ENCODE measurements at places on chromosomes 4 and X.

DNA sequence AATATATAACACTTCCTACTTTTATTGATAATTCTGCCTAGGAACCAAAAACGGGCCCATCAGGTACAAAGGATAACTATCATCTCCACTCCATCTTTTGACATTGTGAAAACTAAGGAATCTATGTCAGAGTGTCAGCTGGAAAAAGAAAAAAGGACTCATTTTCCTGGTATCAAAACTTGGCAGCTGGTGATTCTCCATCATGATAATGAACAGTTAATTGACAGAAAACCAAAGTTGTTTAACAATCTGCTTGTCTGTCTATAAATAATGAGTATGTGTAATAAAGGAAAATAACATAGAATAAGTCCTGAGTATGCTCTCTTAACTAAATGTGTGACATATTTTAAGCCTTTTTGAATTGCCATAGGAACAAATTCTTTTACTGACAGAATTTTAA is 31.4 kb downstream of the CXorf58 start:
- DNase-seq, result no peak

DNA sequence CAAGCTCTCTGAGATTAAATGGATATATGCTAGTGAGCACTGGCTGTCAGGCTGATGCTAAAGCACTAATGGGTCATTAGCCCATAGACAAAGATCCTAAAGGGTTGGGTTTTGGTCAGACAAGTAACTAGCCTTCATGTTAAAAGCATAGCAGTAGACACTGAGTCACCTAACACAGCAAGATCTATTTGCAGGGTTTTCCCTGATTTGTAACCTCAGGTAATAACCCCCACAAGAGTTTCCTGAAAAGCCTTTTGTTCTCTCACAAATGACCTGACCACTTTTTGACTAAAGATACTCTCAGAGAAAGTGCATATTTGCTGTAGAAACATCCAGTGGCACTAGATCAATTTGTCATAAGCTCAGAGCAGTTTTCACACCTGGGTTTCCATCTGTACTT is 251.1 kb upstream of the TEX13A start:
- DNase-seq, result no peak

DNA sequence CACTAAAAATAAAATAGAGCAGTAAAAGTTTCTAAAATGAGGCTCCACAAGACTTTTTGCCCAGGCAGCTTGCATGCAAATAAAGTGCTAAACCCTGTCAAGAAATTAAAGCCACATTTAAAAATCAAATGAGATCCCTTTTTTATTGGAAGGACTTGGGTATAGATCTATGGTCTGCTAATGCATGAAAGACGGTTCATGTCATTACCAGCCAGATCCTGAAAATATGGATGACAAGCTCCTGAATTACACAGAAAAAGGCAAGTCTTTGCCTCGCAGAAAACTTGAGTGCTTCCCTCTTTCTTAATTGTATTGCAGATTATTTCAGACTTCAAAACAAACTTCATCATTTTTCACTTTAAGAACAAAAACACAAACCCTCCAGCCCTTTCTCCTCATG is 169.6 kb downstream of the LDB2 start:
- no peak for DNase-seq

- DNase-seq, result no peak
Measured at GRCh38 chrX:48540480-48540879, 966 bp downstream of the TBC1D25 start.

- no peak for DNase-seq
Measured at GRCh38 chr4:113643505-113643904, 118.0 kb downstream of the CAMK2D start.

DNA sequence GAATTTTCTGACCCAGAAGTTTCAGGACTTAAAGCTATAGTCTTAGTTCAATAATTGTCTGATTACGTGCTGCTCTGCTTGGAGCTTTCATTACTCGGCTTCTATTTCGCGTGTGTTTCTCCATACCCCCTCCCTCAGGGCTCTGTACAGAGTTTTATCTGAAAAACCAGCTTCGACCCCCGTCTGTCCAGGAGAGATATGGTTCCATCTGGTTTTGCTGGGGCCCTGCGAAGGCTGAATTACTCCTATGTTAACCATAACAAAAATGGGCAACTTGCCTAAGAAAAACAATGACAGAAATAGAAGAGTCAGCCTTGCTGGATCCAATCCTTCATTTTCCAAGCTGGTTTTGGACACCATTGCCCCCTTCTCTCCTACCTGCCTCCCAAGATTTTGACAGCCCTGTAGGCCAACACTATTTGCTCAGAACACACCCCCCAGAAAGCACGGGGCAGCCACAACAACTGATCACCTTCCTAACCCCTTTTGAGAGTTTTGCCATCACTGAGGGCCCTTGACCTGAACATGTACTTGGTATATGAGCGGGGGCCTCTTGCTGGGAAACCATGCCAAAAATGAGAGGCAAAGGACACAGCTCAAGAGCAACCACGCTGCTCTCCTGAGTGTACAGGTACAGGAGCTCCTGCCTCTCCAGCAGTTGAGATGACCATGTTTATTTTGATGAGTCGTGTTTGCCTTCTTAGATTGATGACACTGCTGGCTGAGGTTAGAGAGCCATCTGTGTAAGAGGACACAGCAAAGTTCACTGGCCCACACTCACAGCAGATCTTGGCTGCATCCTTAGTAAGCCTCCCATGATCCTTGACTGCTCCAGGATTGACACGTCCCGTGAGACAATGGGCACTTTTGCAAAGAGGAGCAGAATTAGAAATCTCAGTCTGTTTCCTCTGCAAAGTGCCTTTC is 36.2 kb upstream of the ATP6AP2 start:
- no peak for DNase-seq

All from stimulated activated CD8-positive, alpha-beta memory T cell treated with anti-CD3 and anti-CD28 coated beads, Interleukin-7, amount 100 ng/mL, for 4 hours (primary cell).